ENCODE measurements at places on chromosomes 5 and 9. TPM values are rescaled to one million over a fixed set of nuclear protein-coding genes. Genes with fewer than 3 reads are reported as not detected.

DNA sequence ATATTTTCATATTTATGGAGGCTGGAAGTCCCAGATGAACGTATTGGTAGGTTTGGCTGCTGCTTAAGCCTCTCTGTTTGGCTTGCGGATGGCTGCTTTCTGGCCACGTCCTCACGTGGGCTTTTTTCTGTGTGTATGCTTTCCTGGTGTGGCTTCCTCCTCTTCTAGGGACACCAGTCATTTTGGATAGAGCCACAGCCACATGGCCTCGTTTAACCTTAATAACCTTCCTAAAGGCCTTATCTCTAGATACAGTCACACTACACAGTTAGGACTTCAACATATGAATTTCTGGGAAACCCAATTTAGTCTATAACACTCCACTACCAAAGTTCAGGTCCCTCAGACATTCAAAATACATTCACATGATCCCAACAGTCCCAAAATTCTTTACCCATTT is 26.9 kb downstream of the NUTM2F start:
- DNase-seq = no peak

DNA sequence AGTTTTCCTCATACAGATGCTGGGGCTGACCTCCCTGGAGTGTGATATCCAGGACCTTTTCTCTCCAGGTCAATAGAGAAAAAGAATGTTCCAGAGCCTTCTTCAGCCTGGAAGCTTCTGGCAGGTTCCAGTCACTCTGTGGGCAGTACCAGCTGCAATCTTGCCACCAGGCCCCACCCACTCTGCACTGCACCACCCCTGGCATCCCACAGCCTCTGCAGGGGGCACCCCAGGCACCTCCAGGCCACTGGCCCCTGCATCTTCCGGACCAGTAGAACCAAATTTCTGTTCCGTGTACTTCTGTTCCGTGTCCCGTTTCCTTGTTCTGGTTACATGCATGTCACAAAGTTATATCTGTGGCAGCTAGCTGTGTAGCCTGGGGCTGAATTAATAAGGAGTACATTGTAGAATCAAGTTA is 83.3 kb upstream of the ZBTB43 start:
- no peak for DNase-seq

DNA sequence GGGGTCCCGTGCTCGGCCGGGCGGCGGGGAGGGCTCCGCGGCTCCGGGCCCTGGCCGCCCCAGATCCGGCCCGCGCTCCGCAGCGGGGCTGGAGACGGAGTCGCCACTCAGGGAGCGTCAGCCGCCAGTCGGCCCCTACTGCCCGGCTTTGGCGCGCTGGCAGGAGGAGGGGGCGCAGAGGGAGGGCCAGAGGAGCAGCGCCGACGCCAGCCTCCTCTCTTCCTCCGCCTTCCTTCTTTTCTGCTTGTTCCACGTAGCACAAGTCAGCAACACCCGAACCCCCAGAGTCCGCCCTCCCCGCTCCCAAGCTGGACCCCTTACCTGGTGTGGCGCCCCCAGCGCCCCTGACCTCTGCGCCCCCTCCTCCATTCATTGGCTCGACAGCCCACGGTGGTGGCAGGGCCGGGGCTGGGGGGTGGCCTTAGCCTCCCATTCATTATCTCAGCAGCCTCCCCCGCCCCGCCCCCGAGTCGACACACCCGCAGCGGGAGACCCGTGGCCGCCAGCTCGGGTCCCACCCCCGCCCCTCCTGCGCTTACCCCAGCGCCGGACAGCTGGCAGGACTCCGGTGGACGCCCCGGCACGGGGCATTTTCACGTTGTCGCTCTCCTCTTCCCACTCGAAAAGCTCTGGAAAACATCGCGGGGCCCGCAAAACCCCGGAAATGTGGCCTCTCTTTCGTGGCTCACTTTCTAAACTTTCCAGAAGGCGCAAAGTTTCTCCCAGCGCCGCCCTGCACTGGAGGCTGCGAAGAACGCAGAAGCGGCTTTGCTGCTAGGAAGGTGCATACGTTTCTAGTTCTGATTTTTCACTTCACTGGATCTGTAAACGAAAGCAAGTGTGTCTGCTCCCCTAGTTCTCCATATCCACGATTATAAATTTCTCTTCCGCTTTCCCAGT is at the start of gene LPAR1:
TSS of gene LPAR1 (minus strand) at position 140 of the 900 bp plus-strand sequence. CDS start 66,353 bp downstream, outside the sequence.
- DNase-seq = peak; percentile 59

GRCh38 chr9:71058660-71059059 is 62.8 kb downstream of the TRPM3 start:
- no peak for DNase-seq

GRCh38 chr9:95507464-95508241 is 9.1 kb downstream of the PTCH1 start:
- peak; percentile 57 for DNase-seq

- DNase-seq = no peak
These were observed 60.4 kb downstream of the FREM1 start for GRCh38 chr9:14849851-14850250.

The CAAP1 gene
- total RNA-seq = 14.3 TPM

The PHF24 gene
- total RNA-seq = 3.1 TPM

DNA sequence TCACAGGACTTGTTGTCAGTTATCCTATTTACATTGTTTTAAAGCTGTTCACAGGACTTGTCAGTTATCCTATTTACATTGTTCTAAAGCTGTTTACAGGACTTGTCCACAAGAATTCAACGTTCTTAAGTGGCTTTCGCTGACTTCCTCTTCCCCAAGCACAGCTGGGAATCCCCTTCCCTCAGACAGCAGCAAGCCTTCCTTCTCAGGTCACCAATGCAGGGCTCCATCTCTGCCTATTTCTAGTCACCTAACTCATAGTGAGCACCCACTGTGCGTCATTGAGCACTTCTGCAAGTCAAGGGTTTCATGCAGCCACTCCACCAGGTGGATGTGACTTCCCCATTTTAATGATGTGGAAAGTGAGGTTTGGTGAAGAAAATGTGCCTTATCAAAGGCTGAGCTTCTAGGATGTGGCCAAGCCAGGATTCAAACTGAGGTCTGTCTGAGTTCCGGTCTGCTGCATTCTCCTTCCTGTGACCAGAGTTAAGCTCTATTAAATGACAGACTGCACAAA is 109.8 kb upstream of the ZNF462 start:
- DNase-seq = no peak

DNA sequence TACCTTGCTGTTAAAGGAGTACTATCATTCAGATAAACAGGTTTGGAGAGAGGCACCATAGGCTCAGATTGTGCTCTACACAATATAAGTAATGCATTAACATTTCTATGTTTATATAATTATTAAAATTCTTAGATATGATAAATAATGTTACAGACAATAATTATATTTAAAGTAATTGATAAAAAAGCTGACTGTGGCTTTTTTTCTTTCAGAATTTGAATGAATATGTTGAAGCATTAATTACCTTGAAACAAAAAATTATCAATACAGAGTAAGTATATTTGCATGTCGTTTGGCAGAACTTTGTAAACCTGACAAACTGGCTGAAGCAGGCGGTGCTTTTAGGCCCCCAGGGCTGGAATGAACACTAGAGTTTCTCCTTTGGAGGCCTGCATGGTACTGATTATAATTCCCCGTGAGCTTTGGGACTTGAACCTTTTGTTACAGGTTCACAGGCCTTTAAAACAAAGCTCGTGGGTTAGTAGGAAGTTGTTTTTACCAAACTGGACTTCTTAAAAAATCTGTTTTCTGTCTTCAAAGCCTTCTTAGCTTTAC is 13.8 kb downstream of the ICE1 start:
- DNase-seq = no peak

DNA sequence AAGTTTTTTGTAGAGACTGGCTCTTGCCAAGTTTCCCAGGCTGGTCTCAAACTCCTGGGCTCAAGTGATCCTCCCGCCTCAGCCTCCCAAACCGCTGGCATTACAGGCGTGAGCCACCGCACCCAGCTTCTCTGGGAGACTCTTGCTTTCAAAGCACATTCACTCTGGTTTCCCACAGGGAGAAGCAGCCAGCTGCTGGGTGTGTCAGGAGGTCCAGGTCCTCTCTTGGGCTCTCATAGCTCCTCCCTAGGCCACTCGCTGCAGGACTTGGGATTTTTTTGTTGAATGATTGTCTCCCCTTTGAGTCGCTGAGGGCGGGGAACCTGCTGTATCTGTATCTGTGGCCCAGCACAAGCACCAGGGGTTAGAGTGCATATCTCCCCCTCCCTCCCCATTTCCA is 68.4 kb upstream of the RAPGEF1 start:
- no peak for DNase-seq
